ENCODE measurements at places on chromosomes 7 and 10.

DNA sequence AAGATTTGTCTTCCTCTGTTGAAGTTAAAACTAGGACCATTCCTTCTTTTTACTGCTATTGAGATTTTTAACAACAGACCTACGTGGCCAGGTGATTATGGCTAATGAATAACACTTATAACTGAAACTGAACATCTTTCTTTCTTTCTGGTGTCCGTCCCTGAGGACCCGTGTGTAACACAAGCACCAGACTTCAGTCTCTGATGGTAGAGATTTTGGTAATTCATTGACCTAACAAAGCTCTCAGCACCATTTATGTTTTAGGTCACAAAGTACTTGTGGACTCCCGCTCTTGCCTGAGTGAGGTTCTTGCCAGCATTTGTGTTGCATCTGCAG lies 40.4 kb upstream of the TMEM229A start:
- DNase-seq: no peak

GRCh38 chr10:59944339-59944935 lies 38.1 kb upstream of the CCDC6 start:
- no peak for DNase-seq

DNA sequence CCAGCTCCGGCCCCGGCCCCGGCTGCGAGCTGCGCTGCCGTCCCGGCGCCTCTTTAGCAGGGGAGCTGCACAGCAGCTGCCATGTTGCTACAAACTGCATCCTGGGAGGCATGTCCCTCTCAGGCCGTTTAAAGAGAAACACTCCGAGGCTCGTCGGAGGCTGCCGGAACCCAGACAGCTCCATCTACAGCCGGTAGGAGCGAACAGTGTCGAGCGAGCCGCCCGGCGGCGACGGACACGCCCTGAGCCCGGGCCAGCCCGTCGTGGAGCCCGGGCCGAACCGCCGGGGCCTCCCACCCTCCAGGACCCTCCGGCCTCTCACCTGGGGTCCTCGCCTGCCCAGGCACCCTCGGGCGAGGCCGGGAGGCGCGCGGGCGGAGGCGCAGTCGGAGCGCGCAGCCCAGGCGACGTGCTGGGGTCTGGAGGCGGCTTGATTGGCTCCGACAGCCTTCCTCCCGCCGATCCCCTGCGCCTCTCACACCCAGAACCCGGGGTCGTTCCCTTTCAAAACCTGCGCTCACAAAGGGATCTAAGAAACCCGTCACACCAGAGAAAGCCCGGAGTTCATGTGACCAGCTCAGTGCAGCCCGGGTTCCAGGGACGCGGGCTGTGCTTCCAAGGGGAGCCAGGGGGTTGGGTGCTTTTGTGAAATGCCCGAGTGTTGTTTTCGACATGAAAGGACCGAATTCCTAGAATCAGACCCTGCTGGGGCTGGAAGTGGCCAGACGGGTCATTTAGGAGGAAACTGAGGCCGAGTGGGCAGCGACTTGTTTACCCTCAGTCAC lies at the start of gene ZNF777:
Gene ZNF777 (minus strand): TSS at position 570 of the 785 bp plus-strand sequence. CDS start 5,040 bp downstream, outside the sequence.
- DNase-seq: peak; percentile 74

DNA sequence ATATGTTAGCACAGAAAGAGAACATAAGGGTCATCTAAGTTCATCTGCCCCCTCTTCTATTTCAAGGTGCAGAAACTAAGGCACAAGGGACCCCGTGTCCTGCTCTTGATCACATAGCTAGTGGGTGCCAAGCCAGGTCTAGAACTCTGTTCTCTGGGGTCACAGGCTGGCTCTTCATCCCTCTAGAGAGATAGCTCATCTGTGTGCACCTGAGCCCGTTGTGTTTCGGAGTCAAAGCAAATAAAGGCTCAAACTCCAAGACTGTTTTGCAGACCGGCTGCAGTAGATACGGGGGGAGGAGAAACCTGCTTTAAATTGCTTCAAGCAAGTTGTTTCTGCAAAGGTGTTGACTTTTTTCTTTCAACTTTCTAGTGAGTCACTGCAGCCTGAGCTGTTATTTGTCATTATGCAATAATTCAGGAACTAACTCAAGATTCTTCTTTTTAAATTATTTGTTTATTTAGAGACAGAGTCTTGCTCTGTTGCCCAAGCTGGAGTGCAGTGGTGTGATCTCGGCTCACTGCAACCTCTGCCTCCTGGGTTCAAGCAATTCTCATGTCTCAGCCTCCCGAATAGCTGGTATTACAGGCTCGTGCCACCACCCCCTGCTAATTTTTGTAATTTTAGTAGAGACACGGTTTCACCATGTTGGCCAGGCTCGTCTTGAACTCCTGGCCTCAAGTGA lies 6.5 kb downstream of the BLVRA start:
- no peak for DNase-seq

DNA sequence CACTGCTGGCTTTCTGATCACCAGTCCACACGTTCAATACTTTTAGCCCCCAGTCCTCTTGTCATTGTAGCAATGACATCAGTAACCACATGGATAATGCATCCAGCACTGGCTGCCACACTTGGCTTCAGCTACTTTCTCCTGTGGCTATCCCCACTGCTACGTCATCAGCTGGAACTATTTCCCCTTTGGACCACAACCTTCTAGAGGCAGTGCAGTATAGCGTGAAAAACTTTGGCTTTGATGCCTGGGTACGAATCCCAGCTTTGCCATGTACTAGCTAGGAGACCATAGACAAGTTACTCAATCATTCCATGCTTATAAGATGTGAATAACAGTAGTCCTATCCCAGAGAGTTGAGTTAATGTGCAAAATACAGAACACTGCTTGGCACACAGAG lies 63.2 kb downstream of the CCDC3 start:
- DNase-seq: no peak

GRCh38 chr10:22597138-22597537 lies 117.2 kb downstream of the PIP4K2A start:
- DNase-seq: no peak

DNA sequence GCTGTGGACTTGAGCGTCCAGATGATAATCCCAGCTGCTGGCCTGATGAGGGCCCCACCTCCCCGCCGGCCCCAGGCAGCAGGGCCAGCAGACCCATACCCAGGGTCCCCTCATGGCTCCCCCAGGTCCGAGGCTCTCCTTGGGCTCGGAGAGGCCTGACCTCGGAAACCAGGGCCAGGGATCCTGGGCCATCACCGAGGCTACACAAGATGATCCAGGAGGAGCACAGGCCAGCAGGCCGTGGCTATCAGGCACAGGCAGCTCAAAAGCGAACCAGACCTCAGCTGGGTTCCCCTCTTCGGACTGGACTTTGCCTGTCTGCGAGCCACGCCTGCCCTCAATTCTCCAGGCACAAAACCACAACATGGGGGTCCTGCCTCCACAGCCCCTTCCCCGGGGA lies 17.4 kb downstream of the PDGFA start:
- DNase-seq: no peak

DNA sequence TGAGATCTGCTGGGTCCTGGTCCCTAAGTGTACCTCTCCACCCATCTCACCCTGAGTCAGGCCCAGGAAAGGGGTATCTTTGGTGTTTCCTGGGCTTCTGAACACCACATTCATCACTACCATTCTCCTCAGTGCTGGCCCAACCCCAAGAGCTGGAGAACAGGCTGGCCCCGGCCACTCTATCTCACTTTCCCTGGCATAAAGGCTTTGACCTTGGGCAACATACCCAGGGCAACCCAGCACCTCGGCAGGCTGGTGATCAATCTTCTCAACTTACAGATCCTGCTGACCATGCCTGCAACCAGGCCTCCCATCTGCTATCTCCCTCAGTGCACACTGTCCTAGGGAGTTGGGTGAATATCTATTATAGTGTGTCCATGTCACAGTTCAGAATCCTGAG lies 2.1 kb downstream of the VSIR start:
- no peak for DNase-seq

DNA sequence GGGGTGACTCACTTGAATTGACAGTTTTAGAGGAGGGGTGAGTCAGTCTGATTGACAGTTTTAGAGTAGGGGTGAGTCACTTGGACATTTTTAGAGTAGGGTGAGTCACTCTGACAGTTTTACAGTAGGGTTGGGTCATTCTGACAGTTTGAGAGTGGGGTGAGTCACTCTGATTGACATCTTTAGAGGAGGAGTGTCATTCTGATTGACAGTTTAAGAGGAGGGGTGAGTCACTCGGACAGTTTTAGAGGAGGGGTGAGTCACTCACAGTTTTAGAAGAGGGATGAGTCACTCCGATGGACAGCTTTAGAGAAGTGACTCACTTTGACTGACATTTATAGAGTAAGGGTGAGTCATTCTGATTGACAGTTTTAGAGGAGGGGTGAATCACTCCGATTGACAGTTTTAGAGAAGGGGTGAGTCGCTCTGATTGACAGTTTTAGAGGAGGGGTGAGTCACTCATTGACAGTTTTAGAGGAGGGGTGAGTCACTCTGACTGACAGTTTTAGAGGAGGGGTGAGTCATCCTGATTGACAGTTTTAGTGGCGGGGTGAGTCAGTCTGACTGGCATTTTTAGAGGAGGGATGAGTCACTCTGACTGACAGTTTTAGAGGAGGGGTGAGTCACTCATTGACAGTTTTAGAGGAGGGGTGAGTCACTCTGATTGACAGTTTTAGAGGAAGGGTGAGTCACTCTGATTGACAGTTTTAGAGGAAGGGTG lies 595.9 kb downstream of the DNAJB6 start:
- DNase-seq: no peak

DNA sequence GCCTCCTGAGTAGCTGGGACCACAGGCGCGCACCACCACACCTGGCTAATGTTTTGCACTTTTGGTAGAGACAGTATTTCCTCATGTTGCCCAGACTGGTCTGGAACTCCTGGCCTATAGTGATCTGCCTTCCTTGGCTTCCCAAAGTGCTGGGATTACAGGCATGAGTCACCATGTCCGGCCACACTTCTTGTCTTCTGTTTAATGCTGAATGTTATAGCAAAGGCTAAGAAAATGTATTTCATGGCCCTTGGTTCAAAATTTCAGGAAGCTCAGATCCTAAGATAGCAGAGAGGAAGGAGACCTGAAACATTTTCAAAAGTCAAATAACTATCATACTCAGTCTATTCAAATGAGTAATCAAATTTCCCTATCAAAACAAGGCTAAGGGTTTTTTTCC lies 229.6 kb downstream of the BAMBI start:
- DNase-seq: no peak

- no peak for DNase-seq
Observed at GRCh38 chr10:69892816-69893215, 91.1 kb downstream of the COL13A1 start.

GRCh38 chr10:101569323-101569621 lies 18.8 kb downstream of the POLL start:
- DNase-seq: no peak

DNA sequence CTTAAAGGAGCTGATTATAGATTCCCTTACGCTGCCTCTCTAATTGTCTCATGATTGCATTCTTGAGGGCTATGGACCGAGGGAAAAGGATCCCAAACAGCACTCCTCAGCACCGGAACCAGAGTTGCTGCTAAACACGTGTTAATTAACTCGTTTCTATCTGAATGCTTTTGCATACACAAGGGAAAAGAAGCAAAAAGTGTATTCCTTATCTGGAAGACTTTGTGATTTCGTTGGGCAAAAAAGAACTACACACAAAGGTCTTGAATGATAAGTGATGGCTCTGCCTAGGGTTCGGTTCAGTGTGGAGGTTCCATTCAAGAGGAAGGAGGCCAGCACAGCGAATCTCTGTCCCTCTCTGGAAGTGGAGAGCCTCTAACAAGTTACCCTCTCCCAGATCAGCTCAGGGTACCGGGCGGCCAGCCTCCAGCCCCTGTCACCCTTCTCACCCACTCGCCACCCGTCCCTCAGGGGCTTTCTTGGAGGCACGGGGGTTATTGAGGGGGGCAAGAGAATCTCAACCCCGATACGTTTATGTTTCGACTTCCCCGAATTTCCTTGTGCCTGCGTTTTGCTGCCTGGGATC lies 515 bp upstream of the SLC4A2 start:
- DNase-seq: no peak

DNA sequence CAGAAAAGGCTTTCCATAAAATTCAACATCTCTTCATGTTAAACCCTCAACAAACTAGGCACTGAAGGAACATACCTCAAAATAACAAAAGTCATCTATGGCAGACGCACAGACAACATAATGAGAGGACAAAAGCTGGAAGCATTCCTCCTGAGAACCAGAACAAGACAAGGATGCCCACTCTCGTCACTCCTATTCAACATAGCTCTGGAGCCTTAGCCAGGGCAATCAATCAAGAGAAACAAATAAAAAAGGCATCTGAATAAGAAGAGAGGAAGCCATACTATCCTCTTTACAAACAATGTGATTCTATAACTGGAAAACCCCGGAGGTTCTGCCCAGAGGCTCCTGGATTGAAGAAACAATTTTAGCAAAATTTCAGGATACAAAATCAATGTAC lies 251.0 kb downstream of the MALRD1 start:
- no peak for DNase-seq

Data from effector CD4-positive, alpha-beta T cell (primary cell).